ENCODE measurements at places on chromosomes 4 and X.

DNA sequence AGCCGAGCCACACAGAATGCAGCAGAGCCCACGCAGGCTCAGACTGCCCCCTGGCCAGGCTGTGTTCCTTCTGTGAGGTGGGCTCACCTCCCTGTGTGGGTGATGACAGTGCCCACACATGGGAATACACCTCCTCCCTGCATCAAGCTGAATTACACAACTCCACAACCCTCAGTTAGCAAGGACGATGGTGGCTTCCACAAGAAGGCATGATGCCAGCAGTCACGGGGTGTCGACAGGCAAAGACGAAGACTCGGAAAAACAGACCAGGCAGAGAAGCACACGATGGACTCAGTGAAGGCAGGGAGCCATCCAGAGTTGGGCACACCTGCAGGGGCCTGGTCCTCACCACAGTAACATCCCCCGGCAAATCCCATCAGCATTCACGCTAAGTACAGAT is 12.1 kb downstream of the LETM1 start:
- DNase-seq = no peak

GRCh38 chrX:75151827-75152592 is 4.1 kb downstream of the ABCB7 start:
- DNase-seq = no peak

GRCh38 chr4:46274717-46275116 is 115.2 kb downstream of the GABRA2 start:
- DNase-seq = no peak

GRCh38 chr4:141020801-141021261 is 112.4 kb downstream of the RNF150 start:
- no peak for DNase-seq

DNA sequence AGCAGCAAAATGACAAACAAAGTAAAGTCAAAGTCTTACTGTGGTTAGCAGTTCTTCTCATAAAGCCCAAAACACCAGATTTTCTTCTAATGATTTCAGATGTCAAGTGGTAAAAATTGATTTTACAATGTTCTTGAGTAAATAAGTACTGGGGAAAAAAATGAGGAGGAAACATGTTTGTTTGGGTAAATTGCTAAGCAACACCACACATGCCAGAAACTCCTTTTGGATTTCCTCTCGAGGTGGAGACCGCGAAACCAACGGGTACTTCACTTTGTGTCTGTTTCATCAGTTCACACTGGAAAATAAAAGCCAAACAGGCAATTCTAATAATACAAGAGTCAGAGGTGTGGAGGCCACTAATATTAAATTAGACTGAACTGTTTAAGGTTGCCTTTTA is 4.6 kb upstream of the PKD2 start:
- DNase-seq = no peak

DNA sequence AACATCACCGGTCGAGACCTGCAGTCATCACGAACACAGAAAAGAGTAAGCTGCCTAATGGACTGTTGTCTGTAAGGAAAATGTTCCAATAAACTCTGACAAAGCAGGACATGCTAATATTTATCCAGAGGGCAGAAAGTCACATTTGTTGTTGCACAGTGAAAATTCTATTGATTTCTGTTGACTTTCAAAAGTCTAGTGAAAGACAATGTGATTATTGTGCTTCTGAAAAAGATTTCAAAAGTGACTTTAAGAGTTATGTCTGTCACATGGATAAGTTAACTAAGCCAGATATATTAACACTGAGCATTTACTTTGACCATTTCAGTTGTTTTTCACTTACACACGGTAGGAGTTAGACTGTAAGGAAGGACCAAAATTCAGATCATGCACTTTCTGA is 9.3 kb upstream of the RFC1 start:
- no peak for DNase-seq

DNA sequence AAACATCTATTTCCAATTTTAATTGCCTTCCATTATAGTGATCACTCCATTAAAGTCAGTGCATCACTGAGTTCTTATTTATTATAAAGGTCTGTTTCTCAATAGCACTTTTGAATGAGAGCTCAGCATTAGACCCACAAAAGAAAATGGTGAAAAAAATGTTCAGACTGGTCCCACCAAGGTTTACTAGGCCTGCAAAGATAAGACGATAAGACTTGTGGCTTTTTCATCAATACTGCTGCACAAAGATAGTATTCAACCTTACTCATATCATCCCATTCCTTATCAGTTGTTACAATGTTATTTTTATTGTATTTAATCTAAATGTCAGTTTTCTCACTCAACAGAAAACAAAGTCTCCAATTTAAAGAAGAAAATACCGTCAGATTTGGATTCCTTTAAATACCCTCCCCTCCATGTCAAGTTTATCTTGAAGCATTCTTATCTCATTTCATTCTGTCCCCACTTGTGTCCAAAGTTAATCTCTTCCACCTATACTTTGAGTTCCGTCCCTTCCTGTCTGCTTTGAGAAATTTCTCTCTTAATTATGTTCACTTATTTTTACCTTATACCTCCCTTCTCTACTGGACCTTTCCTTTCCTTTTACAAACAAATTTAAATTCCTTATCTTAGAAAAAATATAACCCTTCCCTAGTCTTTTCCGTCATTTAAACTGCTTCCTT is 140.0 kb downstream of the GASK1B start:
- DNase-seq = no peak

DNA sequence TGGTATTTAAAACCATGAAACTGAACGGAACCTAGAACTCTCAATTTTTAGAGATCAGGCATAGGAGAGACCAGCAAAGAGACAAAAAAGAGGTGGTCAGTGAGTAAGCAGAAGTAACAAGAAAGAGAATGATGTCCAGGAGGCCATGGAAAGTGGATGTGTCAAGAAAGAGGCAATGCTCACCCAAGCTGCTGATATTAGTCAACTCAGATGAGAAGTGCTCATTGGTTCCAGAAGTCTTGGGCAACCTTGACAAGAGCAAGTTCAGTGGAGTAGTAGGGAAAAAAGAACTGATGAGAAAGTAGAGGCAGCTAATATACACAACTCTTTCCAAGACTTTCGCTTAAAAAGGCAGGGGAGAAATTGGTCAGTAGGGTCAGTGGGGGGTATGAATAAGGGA is 23.0 kb upstream of the CCDC149 start:
- no peak for DNase-seq

GRCh38 chr4:23500894-23501449 is 388.9 kb downstream of the PPARGC1A start:
- no peak for DNase-seq

DNA sequence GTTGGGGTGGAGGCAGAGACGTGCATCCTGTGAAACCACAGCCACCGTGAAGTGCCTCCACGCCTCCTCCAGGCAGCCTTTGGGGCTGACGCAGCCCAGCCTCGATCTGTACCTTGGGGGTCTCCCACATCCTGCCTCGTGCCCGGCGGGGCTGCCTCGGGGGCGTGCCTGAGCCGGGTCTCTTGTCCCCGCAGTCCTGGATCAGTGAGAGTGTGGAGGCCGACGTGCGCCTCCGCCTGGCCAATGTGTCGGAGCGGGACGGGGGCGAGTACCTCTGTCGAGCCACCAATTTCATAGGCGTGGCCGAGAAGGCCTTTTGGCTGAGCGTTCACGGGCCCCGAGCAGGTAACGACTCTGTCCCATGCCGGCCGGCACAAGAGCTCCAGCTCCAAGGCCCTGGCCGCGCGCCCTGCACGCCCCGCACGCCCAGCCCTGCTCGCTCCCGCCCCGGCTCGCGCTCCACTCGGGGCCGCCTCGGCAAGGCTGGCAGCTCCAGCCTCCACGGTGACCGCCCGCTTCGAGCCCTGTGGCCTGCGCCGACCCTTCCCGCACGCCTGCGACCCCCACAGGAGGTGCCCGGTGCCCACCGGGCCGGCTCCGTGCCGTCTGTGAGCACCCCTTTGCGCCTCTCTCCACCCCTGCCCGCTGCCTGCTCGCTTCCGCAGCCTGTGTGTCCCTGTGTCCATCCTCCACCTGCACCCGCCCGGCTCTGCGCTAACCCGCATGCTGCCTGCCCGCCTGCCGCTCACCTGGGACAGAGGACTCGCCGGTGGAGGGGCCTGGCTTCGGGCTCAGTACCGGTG is 9.8 kb downstream of the FGFR3 start:
- no peak for DNase-seq

DNA sequence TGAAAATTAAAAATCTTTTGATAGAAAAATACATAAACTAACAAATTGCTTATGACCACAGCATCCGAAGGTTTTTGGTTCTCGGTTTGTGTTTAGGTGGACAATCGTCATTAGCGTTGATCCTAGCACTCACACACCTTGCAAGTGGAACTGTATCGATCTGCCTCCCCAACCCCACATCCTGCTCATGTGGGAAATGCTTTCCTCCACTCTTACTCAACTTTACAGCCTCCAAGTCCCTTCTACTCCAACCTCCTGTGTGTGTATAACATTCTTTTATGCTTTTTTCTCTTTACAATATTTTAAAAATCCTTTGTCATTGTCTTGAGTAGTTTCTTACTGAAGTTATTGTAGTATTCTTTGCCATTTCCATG is 15.6 kb upstream of the TMEM131L start:
- no peak for DNase-seq

- no peak for DNase-seq
These were observed 67.7 kb downstream of the RHOH start for GRCh38 chr4:40264497-40264896.

DNA sequence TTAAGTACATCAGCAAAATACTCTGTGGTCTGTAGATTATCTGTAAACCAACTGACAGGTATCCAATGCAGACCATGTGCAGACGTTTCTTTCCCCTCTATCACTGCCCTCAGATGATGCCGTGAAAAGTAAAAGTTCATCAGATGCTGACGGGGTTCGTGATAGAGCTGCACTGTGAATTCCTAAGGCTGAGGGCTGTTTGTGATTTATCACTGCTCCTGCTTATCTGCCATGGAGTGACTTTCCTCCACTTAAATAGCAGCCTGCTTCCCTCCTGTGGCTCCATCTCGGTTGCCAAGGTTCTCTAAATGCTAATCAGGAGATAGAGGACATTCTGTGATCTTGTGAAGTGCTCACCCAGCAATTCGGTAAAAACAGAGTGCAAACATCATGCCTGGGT is 89.3 kb upstream of the SRD5A3 start:
- DNase-seq = no peak

DNA sequence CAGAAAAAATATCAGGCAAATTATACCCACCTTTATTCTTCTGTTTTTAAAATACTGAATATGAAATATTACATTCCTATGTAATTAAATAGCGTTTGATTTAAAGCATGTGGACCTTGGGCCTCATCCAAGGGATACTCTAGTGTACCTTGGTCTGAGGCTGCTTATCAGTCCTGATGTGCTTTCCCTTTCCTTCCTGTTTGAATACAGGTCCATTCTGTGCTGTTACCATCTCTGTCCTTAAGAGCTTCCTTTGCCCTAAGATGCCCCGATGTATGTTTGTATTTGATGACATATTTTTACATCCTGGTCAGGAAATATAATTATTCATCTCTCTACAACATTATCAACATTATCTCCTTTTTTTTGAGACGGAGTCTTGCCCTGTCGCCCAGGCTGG is 24.1 kb downstream of the FAT4 start:
- DNase-seq = no peak

- DNase-seq = no peak
These were observed 234.3 kb downstream of the ZNF674 start for GRCh38 chrX:46310815-46311497.

DNA sequence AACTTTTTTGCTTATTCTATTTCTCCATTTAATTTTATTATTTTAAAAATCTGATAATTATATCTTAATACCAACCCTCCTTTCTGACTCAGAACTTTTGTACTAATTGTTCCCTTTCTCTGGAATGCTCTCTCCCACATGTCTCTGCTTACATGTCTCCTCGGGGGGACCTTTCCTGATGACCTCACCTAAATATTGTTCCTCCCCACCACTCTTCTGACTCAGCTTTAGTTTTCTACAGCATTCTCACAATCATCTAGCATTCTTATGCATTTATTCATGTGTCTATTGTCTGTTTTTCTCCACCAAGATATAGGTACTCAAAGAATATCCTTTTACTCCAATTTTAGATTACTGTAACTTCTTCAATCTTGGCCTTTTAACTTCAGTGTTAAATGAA is 128.7 kb downstream of the MSL3 start:
- DNase-seq = peak; percentile 69

DNA sequence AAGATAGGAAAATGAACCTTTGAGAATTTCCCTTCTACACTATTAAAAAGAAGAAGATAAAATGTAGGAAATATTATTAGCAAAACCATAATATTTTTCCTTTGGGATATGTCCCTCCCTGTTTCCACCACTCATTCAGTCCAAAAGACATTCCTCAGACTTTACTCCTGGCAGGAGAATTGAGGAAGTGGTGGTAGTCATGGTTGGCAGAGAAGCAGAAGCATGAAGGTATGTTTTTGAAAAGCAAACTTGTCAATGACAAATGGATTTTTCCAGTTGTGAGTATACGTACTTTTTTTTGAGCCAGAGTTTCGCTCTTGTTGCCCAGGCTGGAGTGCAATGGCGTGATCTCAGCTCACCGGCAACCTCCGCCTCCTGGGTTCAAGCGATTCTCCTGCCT is 13.7 kb downstream of the STAG2 start:
- no peak for DNase-seq

DNA sequence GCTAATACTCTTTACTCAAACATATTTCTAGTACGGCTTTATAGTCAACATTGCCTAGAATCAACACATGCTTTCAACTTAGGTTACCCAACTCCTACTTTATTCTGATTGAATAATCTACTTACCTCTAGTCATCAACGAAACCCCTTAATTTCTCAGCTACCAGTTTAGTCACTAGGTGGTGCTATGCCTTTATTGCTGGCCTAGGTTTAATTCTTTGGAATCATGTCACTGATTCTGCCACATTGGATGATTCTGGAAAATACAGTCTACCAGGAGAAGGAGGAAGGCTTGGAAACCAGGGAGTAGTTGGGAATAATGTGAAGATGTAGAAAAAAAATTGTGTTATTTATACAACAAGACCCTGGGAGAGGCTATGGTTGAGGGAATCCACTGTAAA is 167.7 kb downstream of the DCAF12L2 start:
- DNase-seq = peak; percentile 41

DNA sequence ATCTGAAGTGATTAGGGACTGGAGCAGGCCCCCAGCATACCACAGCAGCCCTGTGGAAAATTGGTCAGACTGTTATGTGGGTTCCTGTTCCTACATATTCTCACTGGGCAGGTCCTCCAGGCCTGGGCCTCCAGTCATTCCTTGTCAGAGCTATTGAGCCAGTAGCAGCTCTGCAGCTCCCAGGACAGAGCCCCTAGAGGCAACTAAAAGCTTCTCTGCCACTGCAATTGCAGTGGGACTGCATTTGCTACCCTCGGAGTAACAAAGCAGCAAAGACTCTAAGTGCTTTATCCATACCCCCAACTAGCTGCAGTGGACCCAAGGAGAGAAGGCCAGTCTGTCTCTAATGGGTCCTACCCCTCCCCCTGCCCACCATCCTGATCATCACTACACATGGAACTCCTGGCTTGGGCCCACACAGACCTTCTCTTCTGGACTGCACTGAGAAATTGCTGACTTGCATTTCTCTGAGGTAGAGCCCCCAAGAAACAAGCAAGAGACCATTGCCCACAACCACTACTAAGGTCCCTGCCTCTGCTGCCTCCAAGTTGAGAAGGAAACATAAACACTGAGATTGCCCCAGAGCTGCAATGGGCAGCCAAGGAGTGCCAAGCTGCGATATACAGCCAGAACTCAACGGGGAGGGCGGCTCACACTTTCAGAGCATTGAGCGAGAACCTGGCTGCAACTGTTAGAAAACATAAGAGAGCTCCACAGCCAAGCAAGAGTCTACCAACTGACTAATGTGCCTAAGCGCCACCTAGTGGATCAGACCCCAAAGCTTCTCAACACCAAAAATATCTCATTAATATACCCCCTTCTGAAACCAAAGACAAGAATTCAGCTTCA is 738.7 kb upstream of the NDST4 start:
- DNase-seq = peak; percentile 56

- no peak for DNase-seq
These were observed 19.1 kb downstream of the CD99 start for GRCh38 chrX:2710041-2710840.

GRCh38 chr4:136383082-136383481 is 1149.2 kb downstream of the PCDH18 start:
- no peak for DNase-seq
